ENCODE measurements at places on chromosomes 12 and 14.

- no peak for DNase-seq
Observed at GRCh38 chr12:60014436-60014835, 418.6 kb downstream of the SLC16A7 start.

DNA sequence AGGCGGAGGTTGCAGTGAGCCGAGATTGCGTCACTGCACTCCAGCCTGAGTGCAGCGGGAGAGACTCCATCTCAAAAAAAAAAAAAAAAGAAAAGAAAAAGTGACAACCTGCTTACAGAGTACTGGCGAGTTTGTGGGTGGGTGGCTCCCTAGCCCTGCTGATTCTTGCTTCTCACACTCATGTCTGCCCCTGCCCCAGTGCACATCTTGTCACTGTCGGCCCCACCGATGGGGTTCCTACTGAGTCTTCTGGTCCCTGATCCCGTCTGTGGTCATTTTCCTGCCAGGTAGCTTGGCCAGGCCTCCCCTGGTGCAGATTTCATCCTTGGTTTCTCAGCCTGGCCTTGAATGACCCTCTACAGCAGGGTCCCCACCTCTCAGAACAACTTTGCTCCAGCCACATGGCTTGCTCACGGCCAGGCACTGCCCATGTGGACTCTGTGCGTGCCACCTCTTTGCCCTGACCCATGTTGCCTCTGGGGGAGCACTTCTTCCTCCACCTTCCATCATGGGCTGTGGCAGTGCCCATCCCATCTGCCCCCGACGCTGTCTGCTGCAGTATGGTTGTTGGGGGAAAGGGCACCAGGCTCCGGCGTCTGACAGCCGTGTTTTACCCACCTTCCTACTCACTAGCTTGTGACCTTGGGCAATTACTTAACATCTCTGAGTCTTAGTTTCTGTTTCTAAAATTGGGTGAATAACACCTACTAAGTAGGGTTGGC is 2.1 kb upstream of the PTPN6 start:
- peak; percentile 11 for DNase-seq

DNA sequence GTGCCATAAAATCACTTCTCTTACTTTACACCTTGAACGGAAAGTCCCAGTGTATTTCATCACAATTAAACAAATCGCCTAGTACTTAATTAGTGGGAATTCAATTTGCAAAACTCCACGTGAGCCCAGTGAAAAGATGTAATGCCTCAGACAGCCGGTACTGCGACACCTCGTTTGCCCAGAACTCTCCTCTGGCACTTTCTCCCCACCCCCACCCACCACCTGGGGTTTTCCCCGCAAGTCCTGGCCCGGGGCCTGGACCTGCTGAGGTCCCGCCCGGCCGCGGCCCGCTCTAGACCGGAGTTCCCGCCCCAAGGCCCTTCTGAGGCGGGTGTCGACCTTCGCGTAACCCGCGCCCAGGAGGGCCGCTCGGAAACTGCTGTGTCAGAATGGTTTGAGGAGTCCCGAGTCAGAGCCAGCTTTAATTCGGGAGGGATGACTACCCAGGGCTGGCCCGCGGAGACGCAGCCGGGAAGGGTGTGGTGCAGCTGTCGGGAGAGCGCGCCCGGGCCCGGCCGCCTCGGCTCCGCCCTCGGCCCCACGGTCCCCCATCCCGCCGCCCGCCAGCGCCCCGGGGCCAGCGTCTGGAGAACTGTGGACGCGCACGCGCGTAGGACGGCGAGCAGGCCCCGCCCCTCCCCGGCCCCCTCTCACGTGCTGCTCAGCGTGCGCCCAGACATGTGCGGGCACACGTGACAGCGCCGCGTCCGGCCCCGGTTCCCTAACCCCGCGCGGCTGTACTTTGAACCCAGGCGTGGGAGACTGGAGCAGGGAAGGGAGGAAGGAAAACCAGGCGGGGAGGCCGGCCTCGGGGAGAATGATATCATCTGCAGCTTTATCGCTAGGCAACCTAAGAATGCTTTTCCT is 10.8 kb downstream of the BHLHE41 start:
- DNase-seq, result peak; percentile 98

DNA sequence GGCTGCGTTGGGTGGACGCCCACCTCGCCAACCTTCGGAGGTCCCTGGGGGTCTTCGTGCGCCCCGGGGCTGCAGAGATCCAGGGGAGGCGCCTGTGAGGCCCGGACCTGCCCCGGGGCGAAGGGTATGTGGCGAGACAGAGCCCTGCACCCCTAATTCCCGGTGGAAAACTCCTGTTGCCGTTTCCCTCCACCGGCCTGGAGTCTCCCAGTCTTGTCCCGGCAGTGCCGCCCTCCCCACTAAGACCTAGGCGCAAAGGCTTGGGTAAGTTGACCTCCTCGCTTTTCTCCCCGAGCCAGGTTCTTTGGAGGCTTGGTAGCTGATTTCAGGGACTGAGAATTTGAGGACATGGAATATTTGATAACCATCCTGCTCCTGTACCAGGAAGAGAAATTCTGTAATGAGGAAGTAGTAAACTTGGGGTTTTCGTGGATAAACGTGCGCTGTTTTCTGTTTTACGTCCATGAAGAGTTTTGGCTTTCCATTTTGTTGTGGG is 530 bp downstream of the APAF1 start:
- no peak for DNase-seq

DNA sequence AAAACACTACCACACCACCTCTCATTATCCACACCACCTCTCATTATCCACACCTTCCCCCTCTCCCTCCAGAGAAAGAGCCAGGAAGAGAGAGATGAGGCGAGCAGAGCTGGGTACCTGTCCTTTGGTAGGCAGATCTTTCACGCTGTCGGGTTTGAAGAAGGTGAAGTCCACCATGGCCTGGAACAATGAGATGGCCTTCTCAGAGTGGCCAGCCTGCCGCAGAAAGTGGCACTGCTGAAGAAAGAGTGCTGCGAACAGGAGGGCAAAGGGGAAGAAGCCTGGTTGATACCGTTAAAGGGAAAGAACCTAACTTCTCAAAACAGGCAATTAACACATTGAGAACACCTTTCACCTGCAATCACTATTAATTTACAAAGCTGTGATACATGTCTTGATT is 30.6 kb downstream of the NRDE2 start:
- DNase-seq, result no peak

GRCh38 chr14:105989566-105990302 is 463.4 kb downstream of the TMEM121 start:
- DNase-seq, result no peak

DNA sequence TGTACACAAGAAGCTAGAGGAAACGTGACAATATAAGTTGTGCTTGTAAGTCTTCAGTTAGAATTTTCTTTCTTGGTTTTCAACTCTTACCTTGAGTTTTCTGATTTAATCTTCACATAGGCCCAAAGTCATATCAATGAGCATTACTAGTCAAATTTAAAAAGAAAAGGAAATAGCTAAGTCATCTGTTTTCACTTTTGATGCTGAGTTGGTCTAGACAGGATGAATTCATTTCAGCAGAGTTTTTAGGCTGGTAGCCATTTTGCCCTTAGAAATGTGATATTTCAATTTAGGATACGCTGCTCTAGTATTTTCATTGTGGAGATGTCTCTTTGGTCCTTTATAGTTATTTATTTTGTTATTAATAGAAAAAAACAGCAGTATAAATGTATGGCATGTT is 44.6 kb upstream of the KRAS start:
- DNase-seq, result no peak
